ENCODE measurements at places on chromosomes 7 and 10. TPM values are rescaled to one million over a fixed set of nuclear protein-coding genes. Genes with fewer than 3 reads are reported as not detected.

- DNase-seq = peak; percentile 15
Observed at GRCh38 chr10:87860156-87860795, 3.1 kb downstream of the KLLN start.

The COL17A1 gene
- total RNA-seq = 10.8 TPM

The CALHM3 gene
- total RNA-seq = not detected

The FAM180A gene
- total RNA-seq = 1.7 TPM
